ENCODE measurements at places on chromosomes 2 and 18.
A peak's percentile ranks its signal among the peaks of the same experiment; 100 is the strongest.

GRCh38 chr18:67517444-67517765 lies 885 bp upstream of the DSEL start:
- peak overlapping the region; percentile 68 for H3K4me3 ChIP-seq
- H3K36me3 ChIP-seq: no peaks in the 10 kb centered on the region
- peaks cover 14% of the 10 kb centered on the region for H3K4me1 ChIP-seq
- no peaks in the 10 kb centered on the region for H3K27me3 ChIP-seq

DNA sequence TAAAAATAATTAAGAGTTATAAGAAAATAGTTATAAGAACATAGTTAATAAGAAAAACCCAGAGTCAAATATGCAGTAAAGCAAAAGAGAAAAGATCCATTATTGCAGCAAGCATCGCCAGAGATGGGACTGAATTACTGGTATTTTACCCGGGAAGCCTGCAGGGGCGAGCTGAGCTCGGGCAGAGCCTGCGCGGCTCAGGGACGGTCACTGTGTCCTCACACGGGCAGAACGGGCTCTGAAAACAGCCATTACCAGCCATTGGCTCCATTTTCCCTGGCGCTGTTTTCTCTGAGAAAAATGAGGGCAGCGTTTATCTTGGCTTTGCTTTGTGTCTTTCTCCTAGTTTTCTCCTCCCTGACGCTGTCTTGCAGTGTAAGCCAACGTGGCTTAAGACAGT lies 95.3 kb upstream of the ALKAL2 start:
- H3K4me1 ChIP-seq: no peaks in the 10 kb centered on the region
- H3K4me3 ChIP-seq: no peak overlapping the region
- H3K27me3 ChIP-seq: no peaks in the 10 kb centered on the region
- no peak for DNase-seq

DNA sequence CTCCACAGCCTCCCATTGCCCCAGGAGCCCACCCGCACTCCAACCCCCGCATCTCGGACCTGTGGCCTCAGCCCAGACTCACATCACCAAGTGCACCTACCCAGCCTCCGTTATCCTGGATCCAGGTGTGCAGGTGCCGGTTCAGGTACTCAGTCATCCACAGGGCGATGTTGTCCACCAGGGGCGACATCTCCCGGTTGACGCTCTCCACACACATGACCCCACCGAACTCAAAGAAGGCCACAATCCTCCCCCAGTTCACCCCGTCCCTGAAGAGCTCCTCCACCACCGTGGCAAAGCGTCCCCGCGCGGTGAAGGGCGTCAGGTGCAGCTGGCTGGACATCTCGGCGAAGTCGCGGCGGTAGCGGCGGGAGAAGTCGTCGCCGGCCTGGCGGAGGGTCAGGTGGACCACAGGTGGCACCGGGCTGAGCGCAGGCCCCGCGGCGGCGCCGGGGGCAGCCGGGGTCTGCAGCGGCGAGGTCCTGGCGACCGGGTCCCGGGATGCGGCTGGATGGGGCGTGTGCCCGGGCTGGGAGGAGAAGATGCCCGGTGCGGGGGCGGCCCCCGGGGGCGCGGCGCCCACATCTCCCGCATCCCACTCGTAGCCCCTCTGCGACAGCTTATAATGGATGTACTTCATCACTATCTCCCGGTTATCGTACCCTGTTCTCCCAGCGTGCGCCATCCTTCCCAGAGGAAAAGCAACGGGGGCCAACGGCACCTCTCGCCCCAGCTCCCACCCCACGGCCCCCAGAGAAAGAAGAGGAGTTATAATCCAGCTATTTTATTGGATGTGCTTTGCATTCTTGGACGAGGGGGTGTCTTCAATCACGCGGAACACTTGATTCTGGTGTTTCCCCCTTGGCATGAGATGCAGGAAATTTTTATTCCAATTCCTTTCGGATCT lies 1.3 kb downstream of the BCL2 start:
- H3K27ac ChIP-seq: peak overlapping the region; percentile 76
- no peaks in the 10 kb centered on the region for H3K27me3 ChIP-seq
- H3K4me1 ChIP-seq: peaks cover 51% of the 10 kb centered on the region
- peak; percentile 83 for DNase-seq

GRCh38 chr18:48412339-48412929 lies 3.3 kb upstream of the ZBTB7C start:
- DNase-seq: peak; percentile 69
- peaks cover 72% of the 10 kb centered on the region for H3K27me3 ChIP-seq
- no peak overlapping the region for H3K4me3 ChIP-seq
- no peak overlapping the region for H3K27ac ChIP-seq

- peaks cover 3% of the 10 kb centered on the region for H3K4me1 ChIP-seq
- H3K27ac ChIP-seq: no peak overlapping the region
- H3K36me3 ChIP-seq: peaks cover 5% of the 10 kb centered on the region
- DNase-seq: no peak
- no peaks in the 10 kb centered on the region for H3K27me3 ChIP-seq
- no peak overlapping the region for H3K4me3 ChIP-seq
Observed at GRCh38 chr2:213007290-213007838, 144.0 kb downstream of the IKZF2 start.

DNA sequence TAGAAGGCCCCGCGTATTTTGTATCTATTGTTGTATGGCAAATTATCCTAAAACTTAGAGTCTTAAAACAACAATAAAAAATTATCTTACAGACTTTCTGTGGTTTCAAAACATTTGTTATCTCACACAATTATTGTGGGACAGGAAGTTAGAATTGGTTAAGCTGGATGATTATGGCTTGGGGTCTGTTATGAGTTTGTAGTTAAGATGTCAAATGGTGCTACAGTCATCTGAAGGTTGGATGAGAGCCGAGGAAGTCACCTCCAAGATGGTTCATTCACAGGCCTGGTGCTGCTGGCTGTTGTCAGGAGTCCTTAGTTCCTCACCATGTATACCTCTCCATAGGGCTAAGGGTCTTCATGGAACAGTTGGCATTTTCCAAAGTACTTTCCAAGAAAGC lies 175.6 kb upstream of the FANCL start:
- H3K4me1 ChIP-seq: no peaks in the 10 kb centered on the region
- no peak overlapping the region for H3K27ac ChIP-seq
- H3K36me3 ChIP-seq: no peaks in the 10 kb centered on the region
- H3K4me3 ChIP-seq: no peak overlapping the region
- H3K27me3 ChIP-seq: no peaks in the 10 kb centered on the region

- DNase-seq: no peak
- H3K27me3 ChIP-seq: no peaks in the 10 kb centered on the region
- no peaks in the 10 kb centered on the region for H3K4me1 ChIP-seq
- H3K27ac ChIP-seq: no peak overlapping the region
- no peaks in the 10 kb centered on the region for H3K36me3 ChIP-seq
Observed at GRCh38 chr2:154600927-154601494, 97.5 kb upstream of the KCNJ3 start.

DNA sequence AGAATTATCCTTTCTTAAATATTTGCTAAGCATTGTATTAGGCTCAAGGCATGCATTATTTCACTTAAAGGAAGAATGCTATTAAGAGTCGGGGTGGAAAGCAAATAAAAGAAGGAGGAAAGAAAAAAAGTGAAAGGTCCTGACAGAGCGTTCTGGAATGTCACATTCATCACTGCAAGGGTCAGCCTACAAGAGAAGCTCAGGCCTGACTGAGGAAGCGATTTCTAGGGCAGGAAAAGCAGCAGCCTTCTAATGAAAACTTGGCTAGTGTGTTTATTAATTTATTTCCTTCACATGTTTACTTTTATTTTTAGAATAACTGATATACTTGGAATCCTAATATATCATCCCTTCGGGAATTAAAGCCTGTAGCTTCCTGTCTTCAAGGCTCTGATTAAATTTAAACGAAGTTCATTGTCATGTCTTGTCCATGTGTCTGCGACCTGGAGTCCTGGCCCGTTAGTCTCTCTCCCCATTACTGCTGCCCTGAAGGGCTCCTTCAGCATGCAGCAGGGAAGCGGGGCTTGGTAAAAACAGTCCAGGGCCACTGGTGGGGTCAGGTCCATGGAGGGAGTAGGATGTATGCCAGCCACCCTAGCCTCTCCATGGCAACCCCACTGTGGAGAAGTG lies 119.2 kb upstream of the CCDC68 start:
- H3K4me1 ChIP-seq: no peaks in the 10 kb centered on the region
- H3K27me3 ChIP-seq: peaks cover 3% of the 10 kb centered on the region
- no peak for DNase-seq
- no peak overlapping the region for H3K27ac ChIP-seq

- H3K36me3 ChIP-seq: no peaks in the 10 kb centered on the region
- H3K27me3 ChIP-seq: no peaks in the 10 kb centered on the region
- H3K4me3 ChIP-seq: no peak overlapping the region
- H3K4me1 ChIP-seq: no peaks in the 10 kb centered on the region
- H3K27ac ChIP-seq: no peak overlapping the region
- no peak for DNase-seq
Observed at GRCh38 chr18:76145521-76146376, 349.3 kb downstream of the ZNF516 start.

DNA sequence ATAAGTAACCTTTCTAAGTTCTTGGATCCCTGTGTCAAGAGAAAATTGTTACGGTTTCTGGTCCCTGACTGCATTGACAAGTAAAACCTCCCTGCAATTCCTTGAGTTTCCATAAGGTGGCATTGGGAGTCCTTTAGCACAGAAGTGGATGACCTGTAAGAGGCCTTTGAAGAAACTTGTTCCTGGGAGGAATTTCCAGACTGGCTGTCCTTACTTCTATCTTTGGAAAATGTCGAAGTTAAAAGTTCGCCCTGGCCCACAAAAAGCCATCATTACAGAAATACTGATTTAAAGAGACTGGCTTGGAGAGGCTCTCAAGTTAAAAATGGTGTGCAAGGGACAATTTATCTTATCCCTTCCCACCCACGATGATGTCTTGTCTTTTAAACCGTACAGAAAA lies 218.4 kb downstream of the CDH20 start:
- peak; percentile 64 for DNase-seq
- H3K27me3 ChIP-seq: no peaks in the 10 kb centered on the region
- no peaks in the 10 kb centered on the region for H3K36me3 ChIP-seq
- H3K27ac ChIP-seq: no peak overlapping the region
- H3K4me1 ChIP-seq: no peaks in the 10 kb centered on the region

DNA sequence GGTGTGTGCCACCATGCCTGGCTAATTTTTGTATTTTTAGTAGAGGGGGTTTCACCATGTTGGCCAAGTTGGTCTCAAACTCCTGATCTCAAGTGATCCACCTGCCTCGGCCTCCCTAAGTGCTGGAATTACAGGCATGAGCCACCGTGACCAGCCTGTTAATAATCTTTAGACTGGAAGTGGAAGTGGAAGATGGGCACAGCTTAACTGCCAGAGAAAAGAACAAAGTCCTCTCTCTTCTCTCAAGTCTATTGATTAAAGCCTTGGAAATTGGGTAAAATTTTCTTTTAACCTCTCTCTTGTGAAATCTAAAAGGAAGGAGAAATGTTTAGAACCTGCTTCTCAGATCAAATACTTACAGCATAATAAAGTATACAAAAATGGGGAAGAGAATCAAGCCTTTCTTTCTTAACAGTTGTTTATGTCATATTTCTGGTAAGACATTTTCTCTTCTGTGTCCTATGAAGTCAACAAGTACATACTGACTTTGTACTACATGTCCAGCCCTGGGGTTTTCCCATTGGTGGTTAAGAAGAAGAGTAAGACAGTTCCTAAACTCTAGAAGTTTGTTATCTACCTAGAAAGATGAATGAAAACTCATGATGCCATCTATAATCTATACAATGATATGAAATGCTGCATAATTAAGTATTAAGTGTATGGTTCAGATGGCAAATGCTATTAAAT lies 4.6 kb downstream of the TMEM169 start:
- no peak overlapping the region for H3K27ac ChIP-seq
- H3K27me3 ChIP-seq: no peaks in the 10 kb centered on the region
- no peak overlapping the region for H3K4me3 ChIP-seq
- no peaks in the 10 kb centered on the region for H3K36me3 ChIP-seq
- DNase-seq: no peak

DNA sequence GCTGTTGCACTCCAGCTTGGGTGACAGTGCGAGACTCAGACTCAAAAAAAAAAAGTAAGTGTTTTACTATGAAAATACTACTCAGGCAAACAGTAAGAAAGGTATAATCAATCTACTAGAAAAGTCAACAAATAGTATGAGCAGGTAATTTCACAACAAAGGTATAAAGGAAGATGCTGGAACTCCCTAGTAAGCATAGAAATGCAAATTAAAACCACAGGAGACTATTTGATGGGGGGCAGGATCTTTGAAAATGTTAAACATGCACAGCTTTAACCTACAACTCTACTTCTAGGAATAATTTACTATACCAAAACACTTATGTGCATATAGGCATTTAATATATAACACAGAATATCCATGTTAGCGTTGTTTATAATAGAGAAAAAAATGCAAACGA lies 24.3 kb upstream of the TNFAIP6 start:
- H3K4me1 ChIP-seq: peaks cover 21% of the 10 kb centered on the region
- DNase-seq: no peak
- H3K27ac ChIP-seq: no peak overlapping the region
- no peak overlapping the region for H3K4me3 ChIP-seq

DNA sequence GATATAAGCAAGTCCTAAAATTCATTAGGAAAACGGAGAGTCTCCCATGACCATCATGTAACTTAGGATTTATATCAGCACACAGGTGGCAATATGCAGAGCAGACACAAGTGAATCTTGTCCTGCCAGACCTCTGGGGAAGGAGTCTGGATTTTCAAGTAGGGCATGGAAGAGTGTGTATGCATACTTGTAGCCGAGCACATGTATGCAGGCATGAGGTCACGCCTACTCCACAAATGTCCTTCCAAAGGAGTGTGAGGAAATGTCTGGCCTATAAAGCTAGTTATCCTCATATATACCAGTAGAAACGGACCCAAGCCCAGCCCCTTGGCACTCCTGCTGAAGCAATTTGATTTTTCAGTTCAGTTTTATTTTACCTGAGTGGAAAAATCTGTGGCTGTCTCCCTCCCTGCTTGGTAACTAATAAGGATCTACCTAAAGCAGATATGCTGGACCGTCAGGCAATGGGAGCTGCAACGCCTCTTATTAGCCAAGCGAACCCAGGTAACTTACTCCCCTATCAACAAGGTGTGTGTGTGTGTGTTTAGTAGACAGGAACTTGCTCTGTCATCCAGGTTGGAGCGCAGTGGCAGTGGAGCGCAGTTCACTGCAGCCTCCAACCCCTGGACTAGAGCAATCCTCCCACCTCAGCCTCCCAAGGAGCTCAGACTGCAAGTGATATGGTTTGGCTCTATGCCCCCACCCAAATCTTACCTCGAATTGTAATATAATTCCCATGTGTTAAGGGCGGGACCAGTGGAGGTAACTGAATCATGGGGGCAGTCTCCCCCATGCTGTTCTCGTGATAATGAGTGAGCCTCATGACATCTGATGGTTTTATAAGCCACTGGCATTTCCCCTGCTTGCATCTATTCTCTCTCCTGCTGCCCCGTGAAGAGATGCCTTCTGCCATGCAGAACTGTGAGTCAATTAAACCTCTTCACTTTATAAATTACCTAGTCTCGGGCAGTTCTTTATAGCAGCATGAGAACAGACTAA lies 2.8 kb downstream of the STAT1 start:
- H3K4me3 ChIP-seq: no peak overlapping the region
- H3K4me1 ChIP-seq: peaks cover 16% of the 10 kb centered on the region
- no peak overlapping the region for H3K27ac ChIP-seq
- H3K36me3 ChIP-seq: peaks cover 46% of the 10 kb centered on the region
- DNase-seq: no peak

- no peak overlapping the region for H3K4me3 ChIP-seq
- no peak for DNase-seq
- H3K4me1 ChIP-seq: no peaks in the 10 kb centered on the region
- H3K27ac ChIP-seq: no peak overlapping the region
- no peaks in the 10 kb centered on the region for H3K27me3 ChIP-seq
- H3K36me3 ChIP-seq: no peaks in the 10 kb centered on the region
Observed at GRCh38 chr2:200444530-200444929, 65.3 kb downstream of the KCTD18 start.

- H3K27me3 ChIP-seq: no peaks in the 10 kb centered on the region
- DNase-seq: no peak
- no peak overlapping the region for H3K4me3 ChIP-seq
- H3K27ac ChIP-seq: no peak overlapping the region
- H3K36me3 ChIP-seq: no peaks in the 10 kb centered on the region
- H3K4me1 ChIP-seq: peaks cover 3% of the 10 kb centered on the region
Observed at GRCh38 chr2:12493031-12493513, 223.7 kb upstream of the TRIB2 start.
